HCT116 (cell line): ENCODE measurements at places on chromosomes 13 and 19. TPM values are rescaled to one million over a fixed set of nuclear protein-coding genes. Genes with fewer than 3 reads are reported as not detected.

Gene KCNN1
- total RNA-seq: 0.61 TPM

Gene PRRG2
- total RNA-seq: 6.2 TPM

Gene PSPN
- total RNA-seq: 3.4 TPM

Gene SELENOV
- total RNA-seq: not detected

Gene RPL13A
- 3,719 TPM for total RNA-seq

Gene GRIN2D
- 26.2 TPM for total RNA-seq

Gene PSG7
- not detected for total RNA-seq

Gene BST2
- 5.4 TPM for total RNA-seq

Gene SRRM5
- not detected for total RNA-seq

Gene CYP2A7
- not detected for total RNA-seq

Gene CRX
- total RNA-seq: not detected

Gene ZNF554
- 4.0 TPM for total RNA-seq

Gene SHISA2
- not detected for total RNA-seq

Gene GJB6
- total RNA-seq: not detected

Gene ZNF442
- total RNA-seq: not detected

Gene NALCN
- not detected for total RNA-seq

Gene ZNF260
- total RNA-seq: 0.07 TPM

Gene PSG1
- total RNA-seq: not detected
